ENCODE measurements at places on chromosomes 1 and 21.
A peak's percentile ranks its signal among the peaks of the same experiment; 100 is the strongest.

- DNase-seq = no peak
These were observed 74.5 kb downstream of the ENAH start for GRCh38 chr1:225578251-225578977.

- DNase-seq = peak; percentile 18
These were observed at the start of gene TTC34 for GRCh38 chr1:2801535-2802291. TTC34 (minus strand) TSS chr1:2801693; CDS start chr1:2800827, 866 bp downstream.

GRCh38 chr1:192615055-192615454 lies 20.9 kb upstream of the RGS13 start:
- DNase-seq = no peak

DNA sequence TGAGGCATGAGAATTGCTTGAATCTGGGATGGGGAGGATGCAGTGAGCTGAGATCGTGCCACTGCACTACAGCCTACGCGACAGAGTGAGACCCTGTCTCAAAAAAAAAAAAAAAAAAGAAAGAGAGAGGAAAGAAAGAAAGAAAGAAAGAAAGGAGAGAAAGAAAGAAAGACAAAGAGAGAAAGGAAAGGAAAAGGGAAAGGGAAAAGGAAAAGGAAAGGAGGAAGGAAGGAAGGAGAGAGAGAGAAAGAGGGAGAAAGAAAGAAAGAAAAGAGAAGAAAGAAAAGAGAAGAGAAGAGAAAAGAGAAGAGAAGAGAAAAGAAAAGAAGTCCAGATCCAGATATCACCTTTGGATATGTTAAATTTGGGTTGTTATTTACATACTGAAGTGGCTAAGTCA lies 106.0 kb downstream of the DPYD start:
- DNase-seq = no peak

- DNase-seq = peak; percentile 59
These were observed at the start of gene SLC45A1 for GRCh38 chr1:8317647-8318381. SLC45A1 (plus strand) TSS chr1:8318114; CDS start chr1:8324330, 6,216 bp downstream.

DNA sequence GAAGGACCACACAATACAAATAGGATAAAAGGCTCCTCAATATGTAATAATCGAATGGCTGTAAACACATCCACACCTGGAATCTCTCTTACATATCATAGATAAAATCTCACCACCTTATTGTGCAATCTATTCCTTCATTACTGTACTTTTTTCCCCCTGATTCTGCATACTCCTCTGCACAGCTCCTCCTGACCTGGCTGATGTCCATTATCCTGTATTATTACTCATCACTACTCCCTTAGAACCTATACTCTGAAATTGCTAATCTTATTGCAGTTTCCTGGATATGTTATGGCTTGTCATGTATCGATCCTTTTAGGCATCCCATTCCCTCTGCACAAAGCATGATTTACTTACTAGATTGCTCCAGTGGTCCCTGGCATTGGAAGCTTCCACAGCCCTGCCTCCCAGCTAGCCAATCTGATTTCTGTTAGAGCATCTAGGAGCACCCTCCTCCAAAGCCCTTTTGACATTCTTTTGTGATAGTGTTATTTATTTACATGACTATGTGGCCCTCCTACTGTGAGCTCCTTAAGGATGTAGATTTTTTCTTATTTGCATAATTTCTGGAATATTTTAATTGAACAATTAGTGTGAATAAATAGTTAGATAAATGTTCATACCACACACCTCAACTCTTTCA lies 24.2 kb upstream of the PHGDH start:
- DNase-seq = no peak

GRCh38 chr1:202848191-202848542 lies 37.4 kb downstream of the PCAT6 start:
- no peak for DNase-seq

- DNase-seq = no peak
These were observed 821 bp downstream of the PHC2 start for GRCh38 chr1:33429856-33430691.

DNA sequence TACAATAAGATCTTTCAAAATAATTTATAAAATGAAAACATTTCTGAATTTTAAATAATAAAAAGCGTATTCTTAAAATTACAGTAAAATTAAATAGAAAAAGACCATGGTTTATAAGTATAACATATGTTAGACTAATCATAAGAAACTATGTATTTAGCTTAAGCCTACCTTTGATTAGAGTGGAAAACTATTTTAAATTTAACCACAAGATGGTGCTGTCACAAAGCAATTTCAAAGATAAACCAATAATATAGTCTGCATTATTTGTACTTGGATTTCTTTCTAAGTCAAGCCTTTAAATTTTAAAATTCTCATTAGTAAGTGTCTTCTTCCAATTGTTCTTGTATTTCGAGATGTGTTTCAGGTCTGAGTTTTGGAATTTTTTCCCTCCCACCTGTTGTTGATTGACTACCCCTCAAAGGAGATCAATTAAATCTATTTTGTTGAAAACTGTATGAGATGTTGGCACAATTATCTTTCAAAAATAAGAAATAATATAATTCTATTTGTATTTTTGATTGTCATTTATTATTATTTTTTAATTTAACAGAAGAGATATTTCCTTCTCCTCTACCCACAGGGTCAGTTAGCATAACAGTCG lies 459.8 kb downstream of the KCNT2 start:
- no peak for DNase-seq

DNA sequence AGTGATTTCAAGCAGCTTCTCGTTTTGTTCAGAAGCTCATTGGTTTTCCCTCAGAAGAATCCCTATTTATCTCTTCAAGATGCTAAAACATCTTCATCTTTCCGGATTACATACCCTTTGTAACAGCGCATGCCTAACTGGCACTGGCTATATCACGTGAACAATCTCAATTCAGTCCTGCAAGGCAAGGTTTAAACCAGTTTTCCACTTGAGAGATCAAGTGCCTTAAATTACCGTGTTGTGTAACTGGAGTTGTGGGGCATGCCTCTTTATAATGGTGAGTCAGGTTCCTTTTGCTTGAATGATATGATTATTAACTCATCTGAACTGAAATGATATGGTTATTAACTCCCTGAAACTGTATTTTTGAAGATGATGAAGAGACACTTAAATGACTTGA lies 11.0 kb upstream of the ZFP69B start:
- no peak for DNase-seq

DNA sequence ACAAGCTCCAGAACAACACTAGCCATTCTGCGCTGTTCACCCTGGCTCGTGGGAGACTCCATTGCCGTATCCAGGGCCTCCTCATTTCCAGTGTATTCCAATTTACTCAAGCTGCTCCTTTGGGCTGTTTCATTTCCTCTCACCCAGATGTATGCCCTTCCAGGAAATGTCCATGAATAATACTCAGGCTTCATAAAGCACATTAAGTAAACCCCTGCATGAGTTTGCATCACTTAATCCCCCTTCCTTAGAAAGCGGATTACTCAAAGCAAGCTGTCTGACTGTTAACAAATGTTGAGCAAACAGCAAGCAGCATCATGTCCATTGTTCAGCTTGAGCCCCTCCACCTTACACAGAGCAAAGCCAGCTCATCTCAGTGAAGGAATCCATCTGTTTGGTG lies 403.6 kb upstream of the PBX1 start:
- DNase-seq = no peak

- DNase-seq = no peak
These were observed 11.6 kb upstream of the AKR7A3 start for GRCh38 chr1:19300211-19300610.

GRCh38 chr1:102833151-102833550 lies 275.2 kb downstream of the COL11A1 start:
- DNase-seq = no peak

- DNase-seq = no peak
These were observed 51.1 kb downstream of the DISP3 start for GRCh38 chr1:11529763-11530730.

- DNase-seq = no peak
These were observed 56.6 kb downstream of the LTN1 start for GRCh38 chr21:28936036-28936435.

DNA sequence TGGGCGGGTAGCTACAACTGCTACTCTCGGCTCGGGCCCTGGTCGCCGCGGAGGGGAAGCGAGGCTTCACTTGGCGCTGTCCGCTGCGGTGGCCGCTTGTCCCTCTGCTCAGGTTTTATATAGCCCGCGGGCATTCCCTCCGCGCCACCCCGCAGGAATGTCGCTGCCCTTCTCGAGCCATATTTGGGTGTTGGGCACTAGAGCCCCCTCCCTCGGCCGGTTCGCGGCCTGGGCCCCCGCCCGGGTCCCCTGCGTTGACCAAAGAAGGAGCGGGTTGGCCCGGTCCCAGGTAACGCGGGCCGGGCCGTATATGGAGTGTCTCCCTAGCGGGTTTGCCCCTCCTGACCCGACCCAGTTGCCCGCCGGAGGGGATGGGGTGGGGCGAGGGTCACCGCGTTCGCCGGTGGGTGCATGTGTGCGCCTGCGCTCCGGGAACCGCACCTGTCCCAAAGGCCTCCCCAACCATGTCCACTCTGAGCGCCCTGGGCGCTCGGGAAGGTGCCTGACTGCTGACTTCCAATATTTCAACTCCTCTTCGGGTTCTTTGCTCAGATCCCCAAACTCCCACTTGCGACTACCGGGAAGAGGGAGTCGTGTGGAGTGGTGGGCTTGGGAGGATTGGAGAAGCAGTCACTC lies at the start of gene ACTA1:
Gene ACTA1 (minus strand): TSS at position 90 of the 636 bp plus-strand sequence. CDS start 979 bp downstream, outside the sequence.
- no peak for DNase-seq

DNA sequence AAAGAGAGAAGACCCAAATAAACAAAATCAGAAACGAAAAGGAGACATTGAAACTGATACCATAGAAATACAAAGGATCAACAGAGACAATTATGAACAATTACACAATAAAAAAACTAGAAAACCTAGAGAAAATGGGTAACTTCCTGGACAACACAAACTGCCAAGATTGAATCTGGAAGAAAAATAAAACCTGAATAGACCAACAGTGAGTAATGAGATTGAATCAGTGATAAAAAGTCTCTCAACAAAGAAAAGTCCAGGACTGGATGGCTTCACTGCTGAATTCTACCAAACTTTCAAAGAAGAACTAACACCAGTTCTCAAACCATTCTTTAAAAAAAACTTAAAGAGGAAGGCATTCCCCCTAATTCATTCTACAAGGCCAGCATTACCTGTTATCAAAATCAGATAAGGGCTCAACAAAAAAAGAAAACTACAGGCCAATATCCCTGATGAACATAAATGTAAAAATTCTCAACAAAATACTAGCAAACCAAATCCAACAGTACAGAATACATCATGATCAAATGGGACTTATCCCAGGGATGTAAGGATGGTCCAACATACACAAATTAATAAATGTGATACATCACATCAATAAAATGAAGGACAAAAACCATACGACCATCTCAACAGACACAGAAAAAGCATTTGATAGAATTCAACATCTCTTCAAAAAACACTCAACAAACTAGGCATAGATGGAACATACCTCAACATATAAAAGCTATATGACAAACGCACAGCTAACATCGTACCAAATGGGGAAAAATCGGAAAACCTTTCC lies 119.9 kb downstream of the ACBD6 start:
- no peak for DNase-seq

GRCh38 chr1:217620814-217621213 lies 10.1 kb downstream of the GPATCH2 start:
- no peak for DNase-seq

DNA sequence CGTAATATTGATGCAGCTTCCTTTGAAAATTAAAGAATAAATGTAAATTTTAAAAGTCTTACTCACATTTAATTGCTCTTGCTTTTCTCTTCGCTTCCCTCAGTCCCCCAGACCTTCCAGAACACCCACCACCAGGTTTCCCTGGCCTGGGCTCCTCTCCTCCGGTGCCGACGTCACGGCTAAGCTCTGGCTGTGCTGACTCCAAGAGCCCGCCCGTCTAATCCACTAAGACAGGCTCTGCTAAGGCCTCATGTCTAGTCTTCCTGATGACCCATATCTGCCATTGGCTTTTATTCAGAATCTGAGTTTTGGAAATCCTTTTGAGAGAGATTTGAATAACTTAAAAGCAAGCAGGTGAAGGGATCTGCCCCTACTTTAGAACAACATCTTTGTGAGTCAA lies 53.9 kb upstream of the NADK start:
- DNase-seq = no peak

GRCh38 chr1:246622035-246622652 lies 55.9 kb downstream of the CNST start:
- no peak for DNase-seq

DNA sequence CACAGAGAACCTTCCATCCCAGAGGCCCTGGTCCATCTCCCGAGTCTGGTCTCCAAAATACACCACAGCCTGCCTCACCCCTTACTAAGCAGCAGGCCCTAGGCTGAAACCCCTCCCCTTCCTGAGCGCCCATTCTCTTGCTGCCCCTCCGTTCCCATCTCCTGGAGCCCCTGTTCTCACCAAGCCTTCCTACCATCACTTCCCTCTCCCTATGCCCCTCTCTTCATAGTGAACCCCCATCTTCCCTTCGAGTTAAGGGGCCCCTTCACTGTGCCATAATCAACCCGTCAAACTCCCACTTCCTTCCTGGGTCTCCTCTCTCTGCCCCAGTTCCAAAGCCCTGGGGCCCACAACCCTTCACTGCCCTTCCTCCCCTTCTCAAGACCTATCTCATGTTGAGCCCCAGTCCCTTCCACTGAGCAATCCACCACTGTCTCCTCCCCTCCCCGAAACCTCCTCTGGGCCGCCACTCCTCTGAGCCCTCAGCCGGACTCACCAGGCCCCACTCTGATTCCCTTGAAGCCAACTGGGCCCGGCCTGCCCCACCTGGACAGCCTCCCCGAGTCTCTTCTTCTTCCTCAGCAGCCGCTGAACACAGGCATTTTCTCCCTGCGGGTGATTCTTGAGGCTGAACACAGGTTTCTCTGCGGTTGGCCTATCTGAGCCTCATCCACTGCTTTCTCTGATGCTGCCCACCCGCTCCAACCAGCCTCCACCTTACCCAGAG lies 42.2 kb upstream of the WASF2 start:
- DNase-seq = no peak

- no peak for DNase-seq
These were observed 56.2 kb downstream of the C1orf185 start for GRCh38 chr1:51158263-51158662.

- no peak for DNase-seq
These were observed 21.1 kb downstream of the FYB2 start for GRCh38 chr1:56798053-56798471.

DNA sequence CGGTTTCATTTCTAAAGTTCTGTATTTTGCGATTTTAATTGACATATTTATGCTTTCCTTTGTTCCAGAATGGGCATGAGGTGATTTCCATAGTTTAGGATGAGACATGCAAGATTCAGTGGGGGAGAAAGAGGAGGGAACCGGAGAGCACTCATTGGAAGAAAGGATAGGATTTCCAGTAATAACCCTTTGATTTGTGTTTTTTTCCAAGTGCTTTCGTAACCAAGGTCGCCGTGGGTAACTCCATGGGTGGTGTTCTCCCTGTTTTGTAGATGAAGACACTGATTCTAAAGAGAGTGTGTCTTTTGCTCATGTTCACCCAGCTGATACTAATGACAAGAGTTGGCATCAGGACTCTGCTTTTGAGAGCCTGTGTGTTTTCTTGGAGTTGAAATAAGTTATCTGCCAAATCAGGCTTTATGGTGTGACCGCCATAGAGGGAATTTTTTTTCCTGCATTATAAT lies 170.1 kb downstream of the DHRS3 start:
- no peak for DNase-seq

GRCh38 chr1:15609631-15610030 lies 7.6 kb upstream of the DDI2 start:
- no peak for DNase-seq

- DNase-seq = no peak
These were observed 129.0 kb upstream of the C1orf21 start for GRCh38 chr1:184257873-184258272.
